ENCODE measurements at places on chromosomes 13 and 19. TPM values are rescaled to one million over a fixed set of nuclear protein-coding genes. Genes with fewer than 3 reads are reported as not detected.

DNA sequence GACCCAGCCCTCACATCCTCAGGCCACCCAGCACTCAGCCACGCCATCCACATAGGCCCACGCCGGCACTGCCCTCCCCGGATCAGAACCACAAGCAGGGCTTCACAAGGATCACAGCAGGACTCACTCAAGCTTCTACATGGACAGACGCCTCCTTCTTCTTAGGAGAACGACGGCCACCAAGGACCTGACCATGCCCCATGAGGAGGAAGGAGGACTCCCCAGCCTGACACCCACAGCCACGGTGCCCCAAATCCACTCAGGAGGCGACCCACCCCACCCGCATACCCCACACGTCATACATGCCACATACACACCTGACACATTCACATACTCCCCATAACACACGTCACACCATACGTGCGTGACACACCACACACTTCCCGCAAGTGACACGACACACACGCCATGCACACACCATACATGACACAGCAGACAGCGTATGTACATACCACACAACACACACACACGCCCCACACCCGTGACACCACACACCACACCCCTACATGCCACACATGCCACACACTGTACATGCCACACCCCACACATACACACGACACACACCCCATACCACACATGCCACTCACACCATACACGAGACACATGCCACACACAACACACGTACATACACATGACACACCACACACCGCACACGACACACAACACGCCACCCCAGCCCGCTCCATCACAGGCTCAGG lies 50.4 kb downstream of the MLLT1 start:
- no peak for DNase-seq

The TUBB4A gene
- 9.2 TPM for total RNA-seq

- DNase-seq, result no peak
Measured at GRCh38 chr13:112445411-112446271, 69.5 kb downstream of the SPACA7 start.

DNA sequence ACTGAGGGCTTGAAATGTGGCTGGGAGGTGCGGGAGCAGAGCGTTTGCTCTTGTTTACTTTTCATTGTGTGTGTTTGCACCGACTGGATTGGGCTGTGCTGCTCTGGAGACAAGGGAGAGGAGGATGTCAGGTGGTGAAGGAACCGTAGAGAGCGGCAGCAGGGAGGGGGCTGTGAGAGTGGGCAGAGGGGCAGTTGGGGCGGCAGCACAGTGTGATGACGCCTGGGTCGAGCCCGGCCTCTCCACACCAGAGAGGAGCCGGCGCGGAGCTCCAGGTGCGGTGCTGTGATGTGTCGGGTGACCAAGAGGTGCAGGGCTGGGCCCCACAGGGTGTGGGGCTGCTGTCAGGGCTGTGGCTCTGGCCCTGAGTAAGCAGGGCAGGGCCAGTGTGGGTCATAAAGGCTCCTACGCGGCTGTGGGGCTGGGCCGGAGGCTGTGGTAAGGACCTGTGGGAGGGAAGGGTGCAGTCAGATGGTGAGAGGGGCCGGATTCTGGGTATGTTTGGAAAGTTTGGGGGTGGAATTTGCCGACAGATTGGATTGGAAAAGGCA lies 10.5 kb downstream of the NAXD start:
- DNase-seq, result no peak

GRCh38 chr13:106680796-106681472 lies 113.0 kb upstream of the ARGLU1 start:
- DNase-seq, result no peak

DNA sequence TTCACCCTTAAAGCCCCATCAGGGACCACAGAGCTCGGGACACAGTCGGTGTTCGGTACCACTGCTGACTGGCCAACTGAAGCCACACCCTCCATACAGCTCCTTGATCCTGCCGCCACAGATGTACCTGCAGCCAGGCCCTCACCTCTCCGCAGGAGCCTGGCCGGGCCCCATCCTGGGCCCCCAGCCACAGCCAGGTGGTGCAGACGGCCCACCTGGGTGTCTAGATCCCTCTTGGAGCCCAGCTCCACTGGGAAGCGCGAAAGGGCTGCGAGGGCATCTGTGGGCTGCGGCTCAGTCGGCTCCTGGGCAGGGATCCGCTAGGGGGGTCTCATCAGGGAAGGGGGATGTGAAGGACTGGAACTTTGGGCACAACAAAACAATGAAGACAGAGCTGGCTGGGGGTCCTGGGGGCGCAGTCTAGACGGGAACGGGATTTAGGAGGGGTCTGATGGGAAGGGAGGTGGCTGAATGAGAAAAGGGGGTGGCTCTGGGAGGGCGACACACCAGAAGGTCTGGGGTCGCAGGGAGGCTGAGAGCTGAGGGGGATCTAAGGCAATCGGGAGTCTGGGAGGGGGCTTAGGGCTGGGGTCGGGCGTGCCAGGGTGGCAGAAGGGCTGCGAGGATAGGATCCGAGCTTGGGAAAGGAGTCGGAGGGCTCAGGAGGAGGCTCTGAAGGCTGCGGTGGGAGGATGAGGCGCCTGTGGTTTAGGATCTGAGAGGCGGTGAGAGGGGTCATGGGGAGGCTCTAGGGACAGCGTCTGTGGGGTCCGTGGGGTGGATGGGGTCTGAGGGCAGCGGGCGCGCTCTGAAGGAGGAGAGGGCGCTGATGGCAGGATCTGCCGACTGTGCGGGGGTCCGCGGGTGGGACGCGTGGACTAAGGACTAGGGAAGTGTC lies 15.8 kb downstream of the PRODH2 start:
- no peak for DNase-seq

DNA sequence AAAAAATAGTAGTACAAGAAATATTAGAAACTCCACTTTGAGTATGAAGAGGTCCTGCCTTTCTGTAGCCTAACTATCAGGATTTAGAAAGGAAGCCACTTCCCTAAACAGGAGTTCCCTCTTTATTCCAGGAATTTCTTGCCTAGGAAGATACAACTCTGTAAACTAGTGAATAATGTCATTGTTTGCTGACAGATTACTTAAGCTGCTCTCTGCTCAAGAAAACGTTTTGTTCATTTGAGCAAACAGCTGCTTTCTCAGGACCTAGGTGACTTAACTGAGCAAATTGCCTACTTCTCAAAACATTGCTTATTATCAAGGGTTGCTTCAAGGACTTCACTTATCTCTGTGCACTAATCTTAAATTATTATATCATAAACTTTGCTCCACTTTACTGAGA lies 1419.4 kb upstream of the SLC10A2 start:
- no peak for DNase-seq

The KCTD4 gene
- not detected for total RNA-seq

DNA sequence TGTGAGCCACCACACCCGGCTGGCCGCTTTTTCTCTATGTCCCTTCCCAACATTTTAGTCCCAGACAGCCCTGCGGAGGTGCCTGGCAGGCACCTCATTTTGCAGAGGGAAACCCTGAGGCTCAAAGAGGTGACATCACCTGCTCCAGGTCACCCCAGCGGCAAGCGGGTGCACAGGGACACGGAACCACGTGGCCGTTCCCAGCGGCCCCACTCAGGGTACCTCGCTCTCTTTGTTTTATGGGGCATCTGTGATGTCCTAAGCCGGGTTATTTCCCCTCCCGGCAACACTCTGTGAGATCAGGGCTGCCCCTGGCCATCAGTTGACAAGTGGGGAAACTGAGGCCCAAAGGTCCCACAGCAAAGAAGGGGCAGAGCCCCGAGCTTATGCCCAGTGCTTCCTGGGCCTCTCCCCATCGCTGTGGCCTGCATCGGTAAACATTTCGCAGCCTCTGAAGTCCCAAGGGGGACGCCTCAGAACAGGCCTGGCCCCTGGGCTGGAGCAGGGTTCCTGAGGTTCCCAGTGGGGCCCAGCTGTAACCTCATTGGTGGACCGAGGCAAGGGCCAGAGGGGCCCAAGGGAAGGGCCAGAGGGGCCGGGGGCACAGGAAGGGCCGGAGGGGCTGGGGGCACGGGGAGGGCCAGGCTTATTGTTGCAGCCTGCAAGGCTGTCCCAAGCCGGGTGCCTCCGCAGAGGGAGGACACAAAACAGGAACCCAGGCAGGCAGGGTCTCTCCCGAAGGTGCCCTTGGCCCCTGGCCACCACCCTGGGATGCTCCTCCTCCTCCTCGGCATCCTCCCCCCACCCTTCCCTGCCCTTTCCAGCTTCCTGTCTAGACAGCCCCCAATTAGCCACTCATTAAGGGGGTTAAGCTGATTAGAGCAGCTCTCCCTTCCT lies 39.0 kb downstream of the SMIM24 start:
- DNase-seq, result no peak

GRCh38 chr13:43397111-43397510 lies 373.7 kb downstream of the DNAJC15 start:
- no peak for DNase-seq

GRCh38 chr13:32911506-32911905 lies 104.7 kb upstream of the KL start:
- peak; percentile 50 for DNase-seq

The ZNF772 gene
- 24.0 TPM for total RNA-seq

- no peak for DNase-seq
Measured at GRCh38 chr19:1582201-1582600, 10.5 kb downstream of the MBD3 start.

GRCh38 chr13:93736081-93736480 lies 509.5 kb downstream of the GPC6 start:
- DNase-seq, result no peak

- DNase-seq, result no peak
Measured at GRCh38 chr19:41457241-41457640, 14.3 kb downstream of the ERICH4 start.

- DNase-seq, result no peak
Measured at GRCh38 chr13:90979059-90979458, 368.4 kb upstream of the MIR17HG start.
